Midbrain (tissue), 1 donor: ENCODE measurements at places on chromosomes 5 and 9.
A peak's percentile ranks its signal among the peaks of the same experiment; 100 is the strongest.

DNA sequence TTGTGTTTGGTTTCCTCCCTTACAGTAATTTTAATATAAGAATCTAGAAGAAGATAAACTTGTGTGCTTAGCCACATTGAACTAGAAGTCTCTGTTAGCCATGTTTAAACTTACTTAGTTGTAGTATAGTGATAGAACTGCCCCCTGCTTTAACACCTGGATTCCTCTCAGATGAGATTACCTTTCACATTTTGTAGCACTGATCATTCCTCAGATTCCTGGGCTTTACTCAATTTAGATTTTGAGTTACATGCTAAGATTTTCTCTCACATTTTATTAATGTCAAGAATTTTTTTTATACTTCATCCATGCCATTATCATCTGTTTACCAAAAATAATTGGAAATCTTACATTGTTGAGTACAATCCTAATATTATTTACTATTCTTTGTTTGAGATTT is 70.5 kb downstream of the GPBP1 start:
- no peak for DNase-seq

GRCh38 chr5:36006163-36006562 is 15.0 kb upstream of the UGT3A1 start:
- DNase-seq: no peak

DNA sequence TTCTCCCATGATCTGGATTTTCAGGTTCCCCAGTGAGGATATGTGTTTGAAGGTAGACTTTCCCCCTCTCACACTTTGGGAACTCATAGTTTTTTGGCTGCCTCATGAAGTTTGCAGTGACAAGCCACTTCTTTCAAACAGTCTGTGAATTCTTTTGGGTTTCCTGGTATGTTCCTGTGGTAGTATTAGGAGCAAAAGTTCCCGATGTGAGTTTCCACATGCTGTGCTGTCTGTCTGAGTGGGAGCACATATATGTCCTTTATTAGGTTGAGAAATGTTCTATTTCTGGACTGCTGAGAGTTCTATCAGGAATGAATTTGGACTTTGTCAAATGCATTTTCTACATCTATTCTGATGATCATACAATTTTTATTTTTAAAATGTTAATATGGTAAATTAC is 273.2 kb upstream of the TARS1 start:
- no peak for DNase-seq

DNA sequence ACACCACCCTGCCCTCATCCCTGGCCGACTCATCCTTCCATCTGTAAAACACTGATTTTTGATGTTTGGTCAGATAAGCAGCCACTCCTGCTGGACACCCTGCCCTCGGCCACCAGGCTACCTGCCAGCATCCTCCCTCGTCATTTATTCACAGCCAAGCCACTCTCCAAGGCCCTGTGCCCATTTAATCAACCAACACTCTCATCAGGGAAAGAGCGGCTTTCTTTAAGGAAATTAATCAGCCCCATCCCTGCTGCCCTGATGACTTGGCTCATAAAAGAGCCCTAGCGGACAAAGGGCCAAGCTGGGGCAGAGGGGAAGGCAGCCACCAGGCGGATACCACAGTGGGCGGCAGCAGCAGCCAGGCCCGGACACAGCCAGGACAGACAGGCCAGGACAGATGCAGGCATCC is 52.4 kb downstream of the GOLM1 start:
- DNase-seq: no peak

- no peak for DNase-seq
Measured at GRCh38 chr9:28707616-28708015, 1134.3 kb upstream of the C9orf72 start.

DNA sequence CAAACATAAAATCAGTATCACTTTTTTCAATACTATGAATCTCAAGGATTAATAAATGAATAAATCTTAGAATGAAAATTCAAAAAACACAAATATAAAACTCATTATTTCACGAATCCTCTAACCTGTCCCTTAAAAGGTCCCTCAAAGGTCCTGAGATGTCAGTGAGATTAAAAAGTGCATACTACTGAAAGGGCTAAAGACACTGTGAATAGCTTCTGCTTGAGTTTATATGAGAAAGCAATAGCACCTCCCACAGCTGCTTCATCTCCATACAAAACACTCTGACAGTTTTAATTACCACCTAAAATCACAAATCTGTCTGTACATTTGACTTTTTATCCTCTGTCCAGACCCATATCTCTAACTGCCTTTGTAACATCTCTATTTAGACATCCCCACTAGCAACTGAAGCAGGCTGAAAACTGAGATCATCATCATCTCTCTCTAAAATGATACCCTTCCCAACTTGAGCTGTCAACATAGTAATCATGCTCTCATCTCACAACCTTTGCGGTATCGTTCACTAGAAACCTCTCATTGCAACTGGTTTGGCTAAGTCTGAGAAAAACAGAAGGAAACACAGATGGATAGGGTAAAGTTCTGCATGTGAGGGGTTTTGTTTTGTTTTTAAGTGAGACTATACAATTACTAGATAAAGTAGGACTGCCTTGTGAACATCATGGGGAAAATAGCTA is 56.3 kb downstream of the TBCA start:
- no peak for DNase-seq

DNA sequence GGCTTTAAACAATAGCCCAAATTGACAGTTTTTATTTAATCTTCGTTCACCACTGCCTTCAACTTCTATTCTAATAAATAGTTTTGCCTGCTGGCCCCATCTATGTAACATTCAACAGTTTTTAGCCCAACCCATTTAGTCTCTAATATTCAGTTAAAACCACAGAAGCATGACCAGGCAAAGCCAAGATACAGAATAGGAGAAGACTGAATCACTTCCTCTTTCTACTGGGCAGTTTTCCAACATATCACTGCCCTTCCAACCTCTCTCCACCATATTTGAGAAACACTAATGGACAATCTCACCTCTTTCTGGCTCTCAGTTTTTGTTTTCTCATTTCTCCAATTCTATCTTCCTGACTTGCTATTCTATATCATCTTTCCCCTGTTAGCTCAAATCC is 352.9 kb downstream of the DNAH5 start:
- no peak for DNase-seq

- DNase-seq: no peak
Measured at GRCh38 chr5:171505473-171506043, 86.1 kb downstream of the FGF18 start.

DNA sequence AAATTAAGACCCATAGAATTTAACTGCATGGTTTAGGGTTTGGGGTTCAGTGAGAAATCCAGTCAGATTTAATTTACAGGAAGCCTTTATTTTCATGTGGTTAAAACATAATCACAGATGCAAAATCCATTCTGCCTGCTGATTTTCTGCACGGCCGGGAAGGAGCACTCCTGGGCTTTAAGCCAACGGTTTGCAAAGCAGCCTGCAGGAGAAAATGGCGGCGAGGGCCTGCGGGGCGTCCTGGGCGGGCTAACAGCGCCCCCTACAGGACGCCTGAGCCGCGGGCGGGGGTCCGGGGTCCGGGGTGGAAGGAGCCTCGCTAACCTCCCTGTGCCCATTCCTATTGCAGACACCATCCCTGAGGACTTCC is 47.6 kb downstream of the THBS4 start:
- DNase-seq: peak; percentile 80

DNA sequence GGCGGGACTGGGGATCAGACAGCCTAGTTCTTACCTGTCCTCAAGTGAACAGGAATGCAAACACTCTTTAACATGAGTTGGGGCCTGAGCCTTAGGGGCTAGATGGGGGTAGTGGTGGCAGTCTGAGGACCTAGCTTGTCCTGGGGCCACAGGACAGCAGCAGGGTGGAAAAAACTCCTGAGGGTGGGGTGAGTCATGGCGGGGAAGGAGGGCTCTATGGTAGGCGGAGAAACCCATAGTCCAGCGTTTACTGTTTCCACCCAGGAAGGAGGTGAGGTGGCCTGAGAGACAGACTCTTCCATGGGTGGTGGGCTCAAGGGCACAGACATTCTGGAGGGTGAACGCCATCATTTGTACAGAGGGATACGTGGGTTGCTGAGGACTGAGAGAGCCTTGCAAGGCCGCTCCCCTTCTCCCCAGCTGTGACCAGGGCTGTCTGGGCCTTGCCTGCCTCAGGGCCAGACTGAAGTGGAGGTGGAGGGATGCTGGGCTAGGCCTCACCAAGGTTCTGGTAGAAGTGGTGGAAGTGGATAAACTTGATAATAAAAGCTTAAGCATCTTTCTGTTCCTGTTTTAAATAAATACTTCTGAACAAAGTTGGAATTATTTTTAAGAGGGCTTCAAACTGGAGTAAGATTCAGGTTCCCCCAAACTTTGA is 1.1 kb upstream of the TSPAN17 start:
- no peak for DNase-seq

- DNase-seq: no peak
Measured at GRCh38 chr5:69492923-69493395, 369 bp downstream of the OCLN start.

DNA sequence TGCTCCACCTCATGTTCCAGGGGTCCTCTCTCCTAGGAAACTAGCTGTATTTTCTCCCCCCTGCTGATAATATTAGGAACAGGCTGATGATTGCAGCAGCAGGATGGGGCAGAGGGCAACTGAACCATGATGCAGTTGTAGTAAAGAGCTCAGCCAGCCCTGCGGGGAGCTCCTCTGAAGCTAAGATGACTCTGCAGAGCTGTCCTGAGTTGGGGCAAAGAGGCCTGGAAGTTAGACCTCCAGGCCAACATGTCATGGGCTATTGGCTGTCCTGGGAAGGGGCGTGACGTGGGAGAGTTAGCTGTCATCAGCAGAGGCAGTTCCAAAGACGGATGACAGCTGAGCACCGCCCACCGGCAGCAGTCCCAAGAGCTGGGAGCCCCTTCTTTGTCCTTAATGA is 6.6 kb upstream of the FBP1 start:
- no peak for DNase-seq

GRCh38 chr9:137953683-137954438 is 76.3 kb downstream of the CACNA1B start:
- DNase-seq: no peak

DNA sequence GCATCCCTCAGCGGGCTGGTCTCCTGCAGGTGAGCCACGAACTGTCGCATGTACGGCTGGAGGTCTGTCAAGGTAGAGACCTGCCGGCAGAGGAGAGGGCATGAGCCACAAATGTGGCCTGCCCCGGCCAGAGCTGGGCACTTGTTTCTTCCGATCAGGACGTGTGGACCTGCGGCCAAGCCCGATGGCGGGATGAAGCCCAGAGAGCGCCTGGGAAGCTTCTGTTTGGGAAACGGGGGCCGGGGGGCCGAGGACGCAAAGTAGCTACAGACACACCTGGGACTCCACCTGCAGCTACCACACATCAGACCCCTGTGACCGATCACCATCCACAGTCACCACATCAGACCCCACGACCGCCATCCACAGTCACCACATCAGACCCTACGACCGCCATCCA is 22.7 kb downstream of the TERT start:
- DNase-seq: no peak

DNA sequence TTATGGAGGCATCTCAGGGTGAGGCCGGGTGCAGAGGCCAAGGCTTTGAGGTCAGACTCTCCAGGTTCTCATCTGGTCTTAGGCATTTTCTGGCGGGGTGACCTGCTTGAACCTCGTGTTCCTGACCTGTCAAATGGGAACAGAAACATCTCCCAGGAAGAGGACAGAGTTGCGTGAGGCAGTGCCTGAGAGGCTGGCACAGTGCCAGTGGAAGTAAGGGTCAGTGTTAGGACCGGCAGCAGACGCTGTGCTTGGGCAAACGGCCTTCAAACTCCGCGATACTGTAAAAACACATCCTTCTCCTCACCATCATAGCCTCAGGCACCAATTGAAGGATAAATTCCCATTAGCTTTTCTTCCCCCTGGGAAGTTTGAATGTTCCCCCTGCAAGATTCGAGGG is 55.6 kb upstream of the FCN2 start:
- DNase-seq: no peak

DNA sequence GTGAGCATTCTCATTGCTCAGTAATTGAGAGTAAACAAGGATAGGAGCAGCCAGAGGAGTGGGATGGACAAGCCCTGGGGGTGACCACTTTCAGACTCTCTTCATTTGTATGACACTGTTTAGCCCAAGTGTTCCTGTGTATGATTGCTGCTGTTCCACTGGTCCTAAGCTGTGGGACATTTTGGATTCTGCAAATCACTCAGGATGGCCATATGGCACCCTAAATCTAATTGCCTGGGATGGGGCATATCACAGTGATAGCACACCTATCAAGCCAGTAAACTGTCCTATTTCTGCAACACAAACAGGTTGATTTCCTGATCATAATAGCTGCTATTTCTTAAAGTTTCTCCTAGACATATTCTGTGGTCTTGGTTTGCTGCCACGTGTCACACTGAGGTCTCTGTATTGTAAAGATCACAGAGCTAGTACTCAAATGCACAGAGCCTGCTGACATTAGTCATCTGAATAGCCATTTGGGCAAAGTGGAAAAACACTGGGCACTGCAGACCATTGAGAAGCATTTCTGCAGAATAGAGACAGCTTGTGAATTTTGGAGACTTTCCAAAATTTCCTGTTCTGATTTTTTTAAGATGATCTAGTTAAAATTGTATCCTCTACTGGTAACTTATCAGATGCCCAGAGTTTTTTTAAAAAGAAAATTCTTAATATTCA is 320.2 kb downstream of the RFX3 start:
- DNase-seq: peak; percentile 1

- DNase-seq: no peak
Measured at GRCh38 chr5:105868038-105868780, 1802.5 kb downstream of the EFNA5 start.

DNA sequence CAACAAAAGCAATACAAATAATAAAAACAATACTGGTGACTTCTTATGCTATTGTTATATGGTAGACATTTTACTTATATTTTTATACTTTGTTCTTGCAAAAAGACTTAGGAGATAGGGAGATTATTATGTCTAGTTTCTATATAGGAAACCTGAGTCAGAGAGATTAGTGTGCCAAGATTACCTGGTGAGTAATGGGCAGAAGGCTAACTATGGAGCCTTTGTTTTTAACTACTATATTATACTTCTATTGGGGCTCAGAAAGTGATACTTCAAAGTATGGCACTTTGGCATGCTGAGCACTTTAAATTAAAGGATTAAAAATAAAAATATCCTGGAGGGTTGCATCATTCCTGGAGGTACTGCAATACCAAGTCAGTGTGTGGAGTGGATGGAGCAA is 117.5 kb upstream of the CLINT1 start:
- no peak for DNase-seq

DNA sequence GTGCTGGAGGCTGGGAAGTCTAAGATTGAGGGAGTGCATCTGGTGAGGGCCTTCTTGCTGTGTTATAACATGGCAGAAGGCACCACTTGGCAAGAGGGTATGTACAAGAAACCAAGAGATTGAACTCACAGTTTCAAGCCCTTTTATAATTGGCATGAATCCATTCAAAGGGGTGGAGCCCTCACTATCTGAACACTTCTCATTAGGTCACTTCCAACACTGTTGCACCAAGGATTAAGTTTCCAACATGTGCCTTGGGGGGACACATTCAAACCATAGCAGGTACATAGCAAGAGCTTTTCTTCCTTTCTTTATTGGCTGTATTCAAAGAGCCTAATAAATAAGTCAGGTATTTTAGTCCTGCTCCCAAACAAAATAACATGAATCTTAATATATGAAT is 62.7 kb downstream of the PRELID2 start:
- DNase-seq: no peak

GRCh38 chr5:8059337-8059736 is 190.4 kb downstream of the MTRR start:
- DNase-seq: no peak

GRCh38 chr5:23012842-23013241 is 159.7 kb upstream of the CDH12 start:
- DNase-seq: no peak
